ENCODE measurements at places on chromosomes 2 and 18.

- DNase-seq = no peak
Measured at GRCh38 chr2:228180181-228181097, 1.0 kb downstream of the SPHKAP start.

DNA sequence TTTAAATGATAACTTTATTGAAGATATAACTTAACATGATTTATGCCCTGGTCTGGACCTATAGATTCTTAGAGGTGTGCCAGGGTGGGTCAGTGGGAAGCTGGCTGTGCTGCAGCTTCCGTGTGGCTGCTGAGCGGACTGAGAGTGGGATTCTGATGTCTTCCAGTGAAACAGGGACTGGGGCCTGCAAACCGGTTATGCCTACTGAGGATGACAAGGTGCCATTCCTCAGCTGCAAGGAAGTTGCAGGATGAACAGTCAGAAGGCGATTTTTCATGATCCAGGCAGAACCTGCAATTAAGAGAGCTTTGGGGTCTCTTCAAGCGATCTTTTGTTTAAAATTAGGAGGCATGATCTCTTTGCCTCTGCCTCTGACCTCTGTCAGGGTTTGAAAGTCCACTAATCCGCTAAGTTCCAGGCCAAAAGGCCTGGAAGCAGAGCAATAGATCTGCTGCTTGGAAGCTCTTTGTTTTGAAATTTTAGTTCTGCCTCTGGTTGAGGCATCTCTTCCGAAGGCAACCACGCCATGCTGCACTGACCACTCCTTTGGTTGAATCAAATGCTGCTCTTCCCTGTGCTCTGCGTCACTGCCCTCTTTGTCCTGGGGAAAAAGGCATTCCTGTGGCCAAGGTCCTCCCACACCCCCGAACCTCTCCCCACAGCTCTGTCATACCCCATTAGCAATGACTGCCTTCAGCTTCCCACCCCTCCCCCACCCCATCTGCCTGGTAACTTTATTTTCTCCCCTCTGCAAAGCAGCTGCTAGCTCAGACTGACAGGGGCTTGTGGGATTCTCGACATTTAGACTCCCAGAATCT lies 2.0 kb downstream of the TMEM169 start:
- no peak for DNase-seq

DNA sequence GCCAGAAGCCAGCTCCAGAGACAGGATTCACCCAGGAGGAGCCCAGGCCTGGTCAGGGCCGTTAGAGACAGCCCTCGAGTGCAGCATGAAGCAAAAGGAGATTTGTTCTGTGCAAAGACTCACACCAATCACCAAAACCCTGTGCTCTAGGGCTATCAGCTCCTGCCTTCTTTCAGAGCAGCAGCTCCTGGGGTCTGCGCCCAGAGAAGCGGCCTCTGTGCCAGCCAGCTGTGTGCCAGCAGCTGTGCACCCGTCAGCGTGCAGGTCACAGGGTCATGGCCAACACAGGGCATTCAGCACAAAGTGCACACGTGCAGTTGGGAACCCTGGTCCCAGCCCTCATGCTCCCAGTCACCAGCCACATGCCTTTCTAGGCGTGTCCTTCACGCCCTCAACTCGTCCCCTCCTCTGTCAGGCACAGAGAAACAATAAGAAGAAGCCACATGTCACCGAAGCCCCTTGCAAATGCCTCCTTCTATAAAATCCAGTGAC lies 49.3 kb downstream of the ZNF516 start:
- no peak for DNase-seq

DNA sequence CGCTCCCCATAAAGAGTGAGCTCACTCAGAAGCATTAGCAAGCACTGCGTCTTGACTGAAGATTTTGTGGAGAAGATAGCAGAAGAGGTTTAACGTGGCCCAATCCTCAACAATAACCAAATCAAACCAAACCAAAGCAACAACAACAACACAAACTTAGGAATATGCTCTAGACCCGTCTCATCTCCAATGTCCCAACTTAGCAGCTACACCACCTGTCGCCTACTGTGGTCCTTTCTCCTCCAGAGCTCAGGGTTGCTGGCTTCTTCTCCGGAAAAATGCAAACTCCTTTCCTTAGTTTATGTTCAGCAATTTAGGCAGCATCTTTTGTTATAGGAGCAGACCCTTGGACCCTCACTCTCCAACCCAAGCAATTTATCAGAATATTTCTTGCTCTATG lies 301.4 kb downstream of the ZNF521 start:
- DNase-seq = no peak

DNA sequence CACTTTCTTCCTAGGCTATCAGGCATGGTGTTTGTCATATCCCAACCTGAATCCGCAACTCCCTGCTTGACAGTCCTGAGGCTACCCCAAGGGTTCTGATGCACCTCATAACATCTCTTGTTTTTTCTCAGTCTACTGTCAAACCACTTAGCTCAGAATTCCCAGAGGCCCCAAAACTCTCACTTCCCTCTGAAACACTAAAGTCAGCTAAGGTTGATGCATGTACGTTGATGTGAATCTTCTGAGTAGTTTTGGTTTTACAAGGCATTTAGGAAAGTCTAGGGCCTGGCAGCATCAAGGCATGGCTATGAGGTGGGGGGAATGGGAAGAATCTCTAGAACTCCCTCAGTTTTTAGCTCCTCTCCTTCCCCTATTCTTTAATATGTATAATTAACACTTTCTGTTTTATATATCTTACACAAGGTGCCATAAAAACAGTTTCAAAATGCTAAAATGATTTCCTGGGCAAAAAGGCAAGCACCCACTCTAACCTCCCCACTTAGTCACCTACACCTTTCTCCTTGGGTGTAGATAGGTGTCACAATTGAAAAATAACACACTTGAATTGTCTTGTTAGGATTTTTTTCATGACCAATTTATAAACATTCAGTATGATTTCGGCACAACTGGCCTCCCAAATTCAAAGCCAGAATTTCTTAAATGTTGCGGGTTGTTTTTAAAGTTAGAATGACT lies 71.4 kb upstream of the TANK start:
- no peak for DNase-seq

DNA sequence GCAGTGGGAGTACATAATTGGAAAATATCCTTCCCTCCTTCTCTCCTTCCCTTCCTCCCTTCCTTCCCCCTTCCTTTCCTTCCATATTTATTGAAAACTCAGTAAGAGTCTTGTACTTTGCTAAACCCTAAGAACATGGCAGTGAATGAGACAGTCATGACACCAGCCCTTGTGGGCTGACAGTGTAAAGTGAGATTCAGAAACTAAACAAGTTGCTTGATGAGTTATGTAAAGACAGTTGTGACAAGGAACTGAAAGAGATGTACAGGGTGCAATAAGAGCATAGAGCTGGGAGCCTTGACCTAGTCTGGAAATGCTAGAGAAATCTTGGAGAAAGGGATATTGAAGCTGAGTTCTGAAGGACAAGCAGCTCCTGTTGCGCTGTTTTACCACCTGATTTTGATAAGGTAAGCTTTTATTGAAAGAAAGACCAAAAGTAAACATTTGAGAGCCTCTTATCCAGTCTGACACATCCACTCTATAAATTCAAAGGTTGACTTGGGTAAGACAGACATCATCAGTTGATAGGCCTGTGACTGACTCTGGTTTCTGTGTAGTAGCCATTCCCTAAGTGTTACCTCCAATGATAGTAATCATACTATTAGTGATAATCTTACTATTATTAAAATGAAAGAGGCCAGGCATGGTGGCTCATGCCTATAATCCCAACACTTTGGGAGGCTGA lies 66.5 kb upstream of the SKOR2 start:
- no peak for DNase-seq

DNA sequence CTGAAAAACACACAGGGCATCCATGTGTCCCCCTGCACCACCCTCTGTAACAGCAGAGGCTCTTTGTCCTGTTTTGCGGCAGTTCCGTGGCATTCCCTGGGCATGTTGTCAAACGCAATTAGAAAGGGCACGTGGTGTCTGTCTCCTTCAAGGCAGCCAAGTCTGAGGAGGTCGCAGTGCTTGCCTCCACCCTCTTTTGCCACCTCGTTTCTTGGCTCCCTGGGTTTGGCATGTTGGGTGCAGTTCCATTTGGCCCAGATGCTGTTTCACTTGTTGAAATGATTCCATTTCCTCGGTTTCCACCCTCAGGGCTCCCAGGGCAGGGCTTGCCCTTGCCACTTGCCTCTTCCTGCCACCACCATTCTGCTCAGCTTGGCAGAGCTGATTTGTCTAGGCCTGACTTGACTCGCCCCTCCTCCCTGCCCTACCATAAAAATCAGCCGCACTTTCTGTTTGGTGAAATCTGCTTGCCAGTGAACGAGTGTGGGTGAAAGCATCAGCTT lies 12.4 kb downstream of the CCL20 start:
- DNase-seq = no peak

DNA sequence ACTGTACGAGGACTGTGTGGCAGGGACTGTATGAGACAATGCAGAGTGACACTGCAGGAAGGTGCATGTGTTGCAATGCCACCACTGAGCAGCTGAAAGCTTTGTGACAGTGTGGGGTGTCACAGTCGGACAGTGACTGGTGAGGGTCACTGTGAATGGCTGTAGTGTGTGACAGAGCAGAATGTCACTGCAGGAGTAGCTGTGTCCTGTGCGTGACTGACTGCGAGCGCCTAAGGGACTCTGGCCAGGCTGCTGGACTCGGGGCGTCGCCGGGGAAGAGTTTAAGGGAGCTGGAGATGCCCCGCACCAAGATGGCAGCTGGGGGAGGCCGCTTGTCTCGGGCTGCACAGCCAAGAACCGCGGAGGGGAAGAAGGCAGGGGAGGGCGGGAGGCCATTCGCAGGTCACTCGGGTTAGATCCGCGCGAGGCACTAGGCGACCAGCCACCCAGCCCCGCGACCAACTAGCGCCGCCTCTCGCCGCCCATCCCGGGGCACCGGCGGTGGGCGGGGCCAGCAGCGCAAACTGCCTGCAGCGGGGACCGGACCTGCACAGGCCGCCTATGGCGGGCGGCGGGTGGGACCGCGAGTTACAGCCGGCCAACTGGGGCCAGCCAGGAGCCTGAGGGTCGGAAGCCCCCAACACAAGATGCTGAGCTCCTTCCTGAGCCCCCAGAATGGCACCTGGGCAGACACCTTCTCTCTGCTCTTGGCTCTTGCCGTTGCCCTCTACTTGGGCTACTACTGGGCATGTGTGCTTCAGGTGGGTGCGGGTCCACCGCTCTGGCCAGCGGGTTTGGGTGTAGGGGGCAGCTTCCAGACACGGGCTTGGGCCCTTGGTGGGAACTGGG lies at the start of gene ABHD1:
Gene ABHD1, plus strand, starts transcription at position 514 of the 849 bp plus-strand sequence. Its CDS starts 134 bp downstream, at position 648.
- DNase-seq = no peak

- DNase-seq = peak; percentile 51
Measured at GRCh38 chr18:32576296-32576916, 105.7 kb upstream of the GAREM1 start.

DNA sequence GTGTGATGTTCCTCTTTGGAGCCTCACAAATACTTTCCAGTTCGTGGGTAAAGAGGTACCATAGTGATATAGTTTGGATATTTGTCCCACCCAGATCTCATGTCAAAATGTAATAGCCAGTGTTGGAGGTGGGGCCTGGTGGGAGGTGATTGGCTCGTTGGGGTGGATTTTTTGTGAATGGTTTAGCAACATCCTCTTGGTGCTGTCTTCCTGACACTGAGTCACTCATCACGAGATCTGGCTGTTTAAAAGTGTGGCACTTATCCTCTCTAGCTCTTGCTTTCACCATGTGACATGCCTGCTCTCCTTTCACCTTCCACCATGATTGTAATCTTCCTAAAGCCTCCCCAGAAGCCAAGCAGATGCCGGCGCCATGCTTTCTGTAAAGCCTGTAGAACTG lies 3.0 kb upstream of the CCDC93 start:
- DNase-seq = no peak

- DNase-seq = no peak
Measured at GRCh38 chr2:25190536-25190935, 22.2 kb upstream of the POMC start.

GRCh38 chr2:1169291-1169949 lies 218.8 kb downstream of the SNTG2 start:
- DNase-seq = no peak

GRCh38 chr2:40384714-40385113 lies 67.2 kb downstream of the SLC8A1 start:
- DNase-seq = no peak

GRCh38 chr2:205972113-205972512 lies 113.9 kb downstream of the INO80D start:
- DNase-seq = no peak

DNA sequence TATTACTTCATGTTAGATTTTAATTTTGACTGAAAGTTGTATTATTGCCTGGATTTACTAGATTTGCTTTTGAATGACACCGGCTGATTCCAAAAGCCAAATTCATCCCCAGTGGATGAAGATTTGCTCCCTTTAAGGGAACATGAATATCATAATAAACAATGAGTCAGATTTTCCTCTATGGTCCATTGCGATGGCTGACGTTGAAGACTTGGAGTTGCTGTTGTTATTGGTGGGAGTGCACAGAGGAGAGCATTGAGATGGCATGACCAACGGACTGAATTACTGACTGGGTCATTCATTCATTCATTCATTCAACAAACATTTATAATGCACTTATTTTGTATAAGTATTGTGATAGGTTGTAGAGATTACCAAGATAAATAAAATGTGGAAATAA lies 33.4 kb upstream of the LYPD1 start:
- no peak for DNase-seq

GRCh38 chr2:144875290-144875969 lies 355.5 kb upstream of the ZEB2 start:
- no peak for DNase-seq

DNA sequence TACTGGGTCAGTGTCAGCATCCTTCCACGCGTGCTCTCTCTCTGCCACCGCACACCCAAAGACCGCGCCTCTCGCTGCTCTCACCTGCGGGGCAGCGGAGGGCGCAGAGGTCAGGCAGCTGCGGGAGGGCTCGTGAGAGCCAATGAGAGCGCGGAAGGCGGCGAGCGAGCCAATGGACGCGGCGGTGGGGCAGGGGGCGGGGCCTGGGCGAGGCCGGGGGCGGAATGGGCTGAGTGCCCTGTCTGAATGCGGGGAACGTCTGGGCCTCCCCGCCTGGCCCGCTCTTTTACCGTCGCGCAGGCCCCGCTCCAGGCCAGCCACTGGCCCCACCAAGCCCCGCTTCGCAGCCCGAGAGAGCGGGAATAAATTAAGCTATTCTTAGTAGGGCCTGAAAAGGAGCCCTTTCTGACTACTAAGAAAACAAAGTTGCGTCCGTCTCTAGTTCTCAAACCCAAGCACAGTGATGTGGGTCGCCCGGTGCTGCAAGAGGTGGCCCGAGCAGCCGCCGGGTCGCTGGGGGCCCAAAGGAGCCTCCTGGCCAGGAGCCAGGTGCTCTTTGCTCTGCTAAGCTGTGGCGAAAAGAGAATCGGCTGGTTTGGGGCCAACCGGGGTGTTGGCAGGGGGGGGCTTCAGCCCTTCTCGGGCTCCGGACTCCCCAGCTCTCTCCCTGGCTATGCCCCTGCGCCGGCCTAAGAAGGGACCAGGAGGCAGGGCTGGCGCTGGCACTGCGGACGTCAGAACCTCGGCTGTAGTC lies 81.1 kb upstream of the GLI2 start:
- DNase-seq = no peak

- no peak for DNase-seq
Measured at GRCh38 chr2:230503798-230504197, 87.8 kb downstream of the SP100 start.

Measured in right renal cortex interstitium (tissue), 3 donors.